ENCODE measurements at places on chromosomes 12 and 14.

- no peak for DNase-seq
These were observed 35.4 kb downstream of the RAD52 start for GRCh38 chr12:913919-914698.

DNA sequence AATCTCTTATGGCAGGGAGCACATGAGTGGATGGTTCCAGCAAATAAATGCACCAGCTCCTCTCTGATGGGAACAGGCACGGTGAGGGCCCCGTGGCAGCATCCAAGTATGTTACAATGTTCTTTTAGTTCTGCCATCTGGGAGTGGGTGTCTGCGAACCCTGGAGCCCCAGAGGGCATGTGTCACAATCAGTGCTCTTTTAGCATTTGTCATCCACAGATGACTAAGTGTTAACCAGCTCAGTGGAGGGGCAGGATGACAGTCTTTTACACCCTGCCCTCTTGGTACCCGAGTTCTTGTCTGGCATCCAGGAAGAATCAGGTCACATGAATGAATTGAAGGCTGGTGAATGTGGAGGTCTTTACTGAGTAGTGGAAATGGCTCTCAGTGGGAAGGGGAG, 560.4 kb upstream of the FLRT2 start:
- DNase-seq: no peak

- no peak for DNase-seq
These were observed 105.4 kb downstream of the PAPLN start for GRCh38 chr14:73342670-73343069.

GRCh38 chr14:77143071-77143470, 1.5 kb upstream of the ZDHHC22 start:
- no peak for DNase-seq

DNA sequence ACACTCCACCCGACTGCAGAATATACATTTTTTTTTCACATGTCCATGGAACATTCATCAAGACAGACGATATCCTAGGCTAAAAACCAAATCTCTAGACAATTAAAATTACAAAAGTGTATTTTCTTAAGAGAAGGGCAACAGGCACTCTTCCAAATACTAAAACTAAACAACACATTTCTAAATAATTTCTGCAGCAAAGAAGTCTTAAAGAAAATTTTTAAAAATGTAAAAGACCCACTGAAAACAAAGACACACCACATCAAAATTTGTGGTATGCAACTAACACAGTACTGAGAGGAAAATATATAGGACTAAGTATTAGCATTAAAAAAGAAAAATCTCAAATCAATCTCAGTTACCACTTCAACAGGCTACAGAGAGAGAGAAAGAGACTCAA, 570.0 kb downstream of the SLC16A7 start:
- DNase-seq: no peak

DNA sequence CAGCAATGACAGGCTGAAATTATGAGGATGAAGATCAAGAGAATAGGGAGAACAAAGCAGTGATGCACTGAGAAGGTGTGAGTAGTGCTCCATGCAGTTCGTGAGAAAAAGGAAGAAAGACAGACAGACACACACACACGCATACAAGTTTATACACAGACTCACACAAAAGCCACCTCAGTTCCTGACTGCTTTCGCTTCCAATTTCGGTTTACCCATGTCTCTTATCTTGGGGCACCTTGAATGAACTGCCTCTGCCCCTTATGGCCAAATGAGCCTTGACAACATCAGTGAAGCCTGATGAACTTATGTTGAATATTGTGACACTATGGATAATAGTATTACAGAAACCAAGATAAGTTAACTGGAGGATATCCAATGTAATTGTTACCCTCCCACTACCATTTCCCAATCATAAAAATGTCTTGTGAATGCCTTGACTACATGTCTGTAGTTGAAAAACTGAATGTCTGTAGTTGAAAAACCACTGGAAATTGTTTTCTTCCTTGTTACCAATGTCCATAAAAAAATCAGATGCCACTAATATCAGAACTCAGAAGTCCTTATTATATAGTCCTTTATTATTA, 380.4 kb upstream of the DDHD1 start:
- DNase-seq: no peak

DNA sequence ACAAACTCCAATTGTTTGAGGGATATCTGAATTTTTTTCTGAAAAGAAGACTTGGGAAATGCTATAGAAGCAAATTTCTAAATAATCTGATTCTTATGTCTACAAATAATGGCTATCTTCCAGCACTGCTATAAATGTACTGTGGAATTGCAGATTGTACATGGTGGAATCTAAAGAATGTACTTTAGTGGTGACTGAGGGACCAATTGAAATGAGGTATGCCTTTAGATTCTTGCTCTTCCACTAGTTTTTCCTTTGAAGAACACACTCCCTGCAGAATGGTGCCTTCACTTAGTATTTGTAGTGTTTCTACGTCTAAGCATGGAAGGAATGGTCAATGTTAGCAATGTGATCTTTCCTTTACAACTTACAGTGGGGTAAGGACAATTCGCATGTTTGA, 11.7 kb upstream of the PRB4 start:
- no peak for DNase-seq

DNA sequence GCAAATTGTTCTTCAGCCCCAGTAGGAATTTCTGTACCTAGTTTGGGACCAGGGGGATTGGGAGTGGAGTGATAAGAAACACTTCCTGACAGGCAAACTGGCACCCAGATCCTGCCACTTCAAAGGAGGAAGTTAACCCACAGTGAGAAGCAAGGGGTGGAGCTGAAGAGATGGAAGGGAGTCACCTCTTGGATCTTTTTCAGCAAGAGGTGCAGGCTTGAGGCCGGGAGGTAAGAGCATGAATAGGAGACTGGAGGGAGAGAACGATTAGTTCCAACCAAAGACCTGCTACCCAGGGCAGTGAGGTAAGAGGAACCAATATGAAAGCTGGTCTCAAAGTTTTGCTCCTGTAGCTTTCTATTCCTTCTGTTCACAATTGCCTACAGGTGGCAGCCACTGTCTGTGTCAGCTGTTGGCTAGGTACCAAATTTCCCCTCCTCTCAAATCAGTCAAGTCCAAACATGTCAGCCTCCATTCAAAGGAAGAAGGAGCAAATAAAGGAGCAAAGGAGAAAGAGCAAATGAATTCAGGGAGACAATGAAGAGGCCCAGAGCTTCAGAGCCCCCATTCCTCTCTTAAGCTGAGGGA, 14.9 kb upstream of the TAC3 start:
- DNase-seq: peak; percentile 68

DNA sequence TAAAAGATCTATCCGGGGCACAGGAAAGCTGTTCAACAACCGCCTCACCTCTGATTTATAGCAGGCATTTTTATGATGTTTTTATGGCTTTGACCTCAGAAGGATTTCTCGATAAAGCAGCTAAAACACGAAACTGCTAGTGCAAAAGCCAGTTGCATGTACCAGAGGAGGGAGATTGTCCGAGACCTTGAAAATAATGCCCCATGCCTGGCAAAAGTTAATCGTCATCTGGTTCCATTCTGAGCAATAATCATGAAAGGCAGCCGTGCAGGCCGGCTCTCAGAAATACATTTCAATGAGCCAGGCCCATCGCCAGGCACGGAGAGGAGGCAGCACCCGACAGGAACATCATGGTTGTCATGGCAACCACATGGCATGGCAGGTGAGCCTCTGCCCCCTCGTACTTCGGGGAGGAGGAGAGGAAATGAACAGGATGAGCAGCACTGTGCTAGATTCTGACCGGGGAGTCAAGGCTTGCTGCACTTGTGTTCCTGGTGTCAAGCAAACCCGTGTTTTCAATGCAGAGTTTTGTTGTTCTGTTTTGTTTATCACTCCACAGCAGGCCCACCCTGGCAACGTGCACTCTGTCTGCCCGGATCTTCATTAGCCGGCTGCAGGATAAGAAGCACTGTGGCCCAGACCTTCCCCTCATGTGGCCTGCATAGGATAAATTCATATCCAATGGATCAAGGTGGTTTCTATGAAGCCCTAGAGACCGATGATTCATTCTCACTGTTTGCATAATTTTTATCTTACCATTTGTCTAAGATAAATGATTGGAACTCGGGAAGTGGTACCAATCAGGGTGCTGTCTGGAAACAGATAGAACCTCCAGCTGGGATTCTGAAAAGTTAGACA, 160.2 kb downstream of the RIMBP2 start:
- peak; percentile 79 for DNase-seq

GRCh38 chr14:105646175-105646574, 119.8 kb downstream of the TMEM121 start:
- DNase-seq: no peak

- DNase-seq: no peak
These were observed 8.6 kb upstream of the SLC41A2 start for GRCh38 chr12:104966677-104967076.

- DNase-seq: no peak
These were observed 5.4 kb upstream of the IPO8 start for GRCh38 chr12:30701056-30701455.

- no peak for DNase-seq
These were observed 126.2 kb upstream of the SOX5 start for GRCh38 chr12:24075650-24076049.

GRCh38 chr14:95452893-95453712, 63.3 kb downstream of the SYNE3 start:
- no peak for DNase-seq

DNA sequence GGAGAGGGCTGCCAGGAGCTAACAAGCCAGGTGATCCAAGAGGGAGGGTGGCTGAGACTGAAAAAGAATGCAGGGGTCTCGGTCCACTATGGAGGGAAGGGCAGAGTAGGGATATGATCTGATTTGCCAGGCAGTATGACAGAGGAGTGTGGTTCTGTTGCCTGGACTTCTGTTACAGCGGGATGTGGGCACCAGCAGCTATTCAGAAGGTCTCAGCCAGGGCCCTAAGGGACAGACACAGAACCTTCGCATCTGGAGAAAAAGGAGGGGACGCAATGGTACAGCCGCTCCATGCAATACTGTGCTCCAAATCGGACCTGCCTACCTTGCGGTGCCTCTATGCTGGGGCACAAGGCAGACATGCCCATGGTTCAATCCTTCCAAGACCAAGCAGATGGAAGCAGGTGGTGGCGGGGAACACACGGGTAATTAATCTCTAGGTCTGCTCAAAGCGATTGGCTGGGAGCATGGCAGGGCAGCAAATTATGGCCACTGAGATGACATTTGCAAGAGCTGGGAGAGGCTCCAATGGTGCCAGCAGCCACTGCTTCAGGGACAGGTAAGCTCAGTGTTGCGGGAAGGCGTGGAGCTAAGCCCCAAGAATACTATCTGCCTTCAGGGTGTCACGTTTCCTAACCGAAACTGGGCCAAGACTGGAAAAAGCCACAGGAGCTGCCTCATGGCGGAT, 185.5 kb downstream of the FOXN3 start:
- DNase-seq: no peak

GRCh38 chr12:75476071-75476470, 4.5 kb upstream of the GLIPR1 start:
- no peak for DNase-seq

DNA sequence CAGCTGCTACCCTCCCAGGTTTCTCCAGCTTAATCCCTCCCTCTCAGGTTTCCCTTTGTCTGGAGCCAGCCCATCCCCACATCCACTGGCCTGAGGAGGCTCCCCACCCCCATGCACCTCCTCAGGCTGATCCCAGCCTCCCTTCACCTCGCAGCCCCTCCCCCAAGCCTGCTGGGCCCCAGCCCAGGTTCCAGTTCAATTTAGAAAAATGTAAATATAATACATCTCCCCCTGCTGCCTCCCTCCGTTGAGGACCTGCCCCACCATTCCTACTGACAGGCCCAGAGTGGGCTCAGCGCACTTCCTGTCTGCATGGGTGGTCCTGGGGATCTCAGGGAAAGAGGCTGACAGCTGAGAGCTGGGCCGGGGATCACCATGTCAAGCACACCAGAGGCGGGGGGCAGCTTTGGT, 155.8 kb downstream of the NTF3 start:
- no peak for DNase-seq

DNA sequence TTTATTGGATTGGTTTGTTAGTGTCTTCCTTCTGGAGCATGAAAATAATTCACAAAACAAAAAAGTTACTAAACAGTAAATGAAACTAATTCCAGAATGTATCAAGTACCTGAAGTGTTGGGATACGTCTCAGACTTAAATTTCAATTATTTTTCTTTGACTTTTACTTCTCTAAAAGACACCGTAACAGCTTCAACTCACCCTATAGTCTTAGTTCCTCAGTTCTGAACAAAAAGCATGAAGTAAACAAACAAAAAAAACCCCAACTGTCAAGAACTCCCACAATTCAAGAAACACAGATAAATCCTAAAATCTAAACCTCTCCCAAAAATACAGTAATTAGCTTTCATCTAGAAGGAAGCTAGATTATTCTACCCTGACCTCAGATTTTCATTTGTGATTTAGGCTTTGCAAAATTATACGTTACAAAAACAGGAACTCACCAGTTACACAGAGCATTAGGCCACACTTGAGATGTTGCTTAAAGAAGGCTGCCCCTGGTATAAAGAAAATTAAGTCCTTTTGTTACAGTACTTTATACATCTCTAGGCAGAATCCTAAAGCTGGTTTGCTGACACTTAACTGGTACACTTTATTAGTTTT, 10.2 kb downstream of the HEATR5A start:
- no peak for DNase-seq

- DNase-seq: no peak
These were observed 6.5 kb upstream of the OTX2 start for GRCh38 chr14:56816574-56817391.

GRCh38 chr14:85344847-85345570, 184.9 kb upstream of the FLRT2 start:
- no peak for DNase-seq

DNA sequence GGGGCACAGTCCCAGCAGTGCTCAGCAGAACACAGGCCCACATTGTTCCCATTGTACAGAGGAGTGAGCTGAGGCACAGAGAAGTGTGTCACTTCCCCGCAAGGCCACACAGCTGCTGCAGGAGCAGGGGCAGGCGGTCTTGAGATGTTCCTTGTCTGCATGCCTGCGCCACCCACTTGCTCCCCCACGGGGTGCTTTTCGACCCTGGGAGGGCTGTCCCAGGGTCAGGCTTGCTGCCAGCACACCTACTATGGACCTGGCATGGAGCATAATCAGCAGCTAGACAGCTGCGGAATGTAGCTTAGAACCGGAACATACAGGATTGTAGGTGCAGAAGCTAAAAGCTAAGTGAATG, 7.8 kb upstream of the EP400 start:
- no peak for DNase-seq

DNA sequence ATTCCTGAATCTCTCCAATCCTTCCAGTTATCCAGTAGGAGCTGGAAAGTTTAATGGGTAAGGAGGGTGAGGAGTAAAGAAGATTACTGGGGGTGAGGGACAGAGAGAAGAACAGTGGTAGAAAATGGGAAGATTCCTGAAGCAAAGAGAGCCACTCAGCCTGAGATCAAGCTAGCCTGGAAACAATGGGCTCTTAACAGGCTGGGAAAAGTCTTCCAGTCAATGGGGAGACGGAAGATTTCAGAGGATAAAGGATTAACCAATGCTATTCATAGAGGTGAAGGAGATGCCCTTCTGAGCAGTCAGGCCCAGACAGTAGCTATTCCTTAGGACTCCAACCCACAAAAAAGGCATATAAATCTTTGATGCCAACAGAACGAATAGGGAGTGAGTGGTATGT, 14.8 kb downstream of the GDF11 start:
- no peak for DNase-seq
